ENCODE measurements at places on chromosomes 7 and 10. TPM values are rescaled to one million over a fixed set of nuclear protein-coding genes. Genes with fewer than 3 reads are reported as not detected.

GRCh38 chr10:26797340-26797739 is 63.4 kb downstream of the ABI1 start:
- no peak for DNase-seq

DNA sequence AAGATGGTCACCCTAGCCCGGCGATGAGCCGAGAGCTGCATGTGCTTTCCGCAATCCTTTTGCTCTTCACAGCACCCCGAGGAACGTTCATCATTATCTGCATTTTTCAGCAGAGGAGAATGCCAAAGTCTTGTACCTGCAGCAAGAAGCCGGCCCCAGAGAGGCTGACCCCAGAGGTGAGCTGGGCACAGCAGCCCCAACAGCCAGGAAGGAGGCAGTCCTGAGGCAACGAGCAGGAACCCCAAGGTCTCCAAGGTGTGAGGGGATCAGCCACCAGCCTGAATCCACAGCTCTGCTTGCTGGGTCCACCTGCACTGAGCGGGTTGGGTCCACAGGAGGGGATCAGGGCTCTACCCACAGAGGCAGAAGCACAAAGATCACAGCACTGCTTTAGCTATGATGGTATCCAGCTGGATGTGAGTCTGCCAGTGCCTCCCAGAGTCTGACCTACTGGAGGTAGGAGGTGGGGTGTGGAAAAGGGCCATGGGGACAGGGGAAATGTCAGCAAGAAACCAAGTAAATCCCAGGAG is 16.8 kb upstream of the GDF10 start:
- no peak for DNase-seq

NPSR1 gene
- not detected for total RNA-seq

SPACDR gene
- total RNA-seq = 1.0 TPM

GRCh38 chr7:100942045-100942774 is 7.1 kb upstream of the MUC3A start:
- no peak for DNase-seq

DNA sequence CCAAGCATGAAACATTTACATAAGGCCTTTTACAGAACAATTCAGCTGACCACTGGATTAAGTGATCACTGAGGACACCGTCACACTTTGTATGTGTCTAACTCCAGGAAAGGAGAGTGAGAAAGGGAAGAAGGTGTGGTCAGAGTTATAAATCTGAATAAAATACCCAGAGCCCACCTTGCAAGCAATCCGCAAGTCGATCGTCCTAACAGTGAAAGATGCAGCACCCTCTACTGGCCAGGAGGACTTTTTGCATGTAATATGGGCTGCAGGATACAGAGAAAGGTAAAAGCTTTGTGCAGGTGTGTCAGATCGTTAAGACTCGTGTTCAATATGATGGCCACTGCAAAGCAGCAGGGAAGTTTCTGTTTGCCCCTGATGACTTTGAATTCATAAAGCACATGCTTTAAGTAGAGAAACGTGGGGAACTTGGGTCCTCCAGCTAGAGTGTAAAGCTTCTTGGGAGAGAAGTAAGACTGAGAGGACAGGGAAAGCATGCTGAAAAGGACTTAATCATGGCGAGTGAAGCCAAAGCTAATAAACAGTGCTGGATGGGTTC is 68.5 kb upstream of the BMPER start:
- DNase-seq = peak; percentile 58

DNA sequence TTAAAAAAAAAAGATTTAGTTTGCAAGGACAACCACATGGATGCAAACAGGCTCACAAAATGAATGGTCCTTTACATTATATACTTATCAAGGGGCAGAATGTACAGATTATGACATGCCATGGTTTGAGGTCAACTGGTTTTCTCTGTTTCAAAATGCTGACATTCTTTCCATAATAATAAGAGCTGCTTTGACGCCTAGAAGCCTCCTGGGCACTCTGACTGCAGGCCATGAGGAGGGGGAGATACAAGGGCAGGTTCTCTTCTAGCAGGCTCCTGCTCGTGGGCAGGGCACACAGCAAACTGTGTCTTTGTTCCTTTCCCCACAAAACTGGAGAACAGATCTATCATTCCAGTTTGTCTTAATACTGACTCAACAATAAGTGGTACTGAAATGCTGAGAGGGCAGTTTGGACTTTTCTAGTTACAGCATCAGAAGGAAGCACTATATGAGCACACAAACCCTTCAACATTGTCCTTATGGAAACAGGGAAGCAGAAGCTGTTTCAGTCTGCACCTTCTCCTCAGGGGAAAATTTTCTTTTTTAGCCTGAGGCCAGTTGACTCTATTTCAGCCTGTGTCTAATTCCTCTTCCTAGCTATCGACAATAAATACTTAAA is 314.9 kb upstream of the AOAH start:
- no peak for DNase-seq

DNA sequence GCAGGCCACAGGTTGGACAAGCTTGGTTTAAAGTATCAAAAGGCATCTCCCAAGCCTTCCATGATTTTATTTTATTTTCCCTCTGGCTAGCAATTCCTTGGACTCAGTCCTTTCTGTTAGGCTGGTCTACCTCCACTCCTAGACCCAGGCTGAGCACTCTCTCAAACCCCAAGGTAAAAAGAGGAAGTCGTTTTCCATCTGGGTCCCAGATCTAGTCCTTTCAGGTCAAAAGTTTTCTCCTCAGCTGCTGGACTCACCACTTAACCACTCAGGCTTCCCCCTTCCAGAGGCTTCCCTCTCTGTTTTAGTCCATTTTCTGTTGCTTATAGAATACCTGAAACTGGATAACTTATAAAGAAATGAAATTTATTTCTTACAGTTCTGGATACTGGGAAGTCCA is 252.3 kb upstream of the MKLN1 start:
- DNase-seq = no peak

TMEM225B gene
- 1.6 TPM for total RNA-seq

RAB19 gene
- total RNA-seq = not detected

DNA sequence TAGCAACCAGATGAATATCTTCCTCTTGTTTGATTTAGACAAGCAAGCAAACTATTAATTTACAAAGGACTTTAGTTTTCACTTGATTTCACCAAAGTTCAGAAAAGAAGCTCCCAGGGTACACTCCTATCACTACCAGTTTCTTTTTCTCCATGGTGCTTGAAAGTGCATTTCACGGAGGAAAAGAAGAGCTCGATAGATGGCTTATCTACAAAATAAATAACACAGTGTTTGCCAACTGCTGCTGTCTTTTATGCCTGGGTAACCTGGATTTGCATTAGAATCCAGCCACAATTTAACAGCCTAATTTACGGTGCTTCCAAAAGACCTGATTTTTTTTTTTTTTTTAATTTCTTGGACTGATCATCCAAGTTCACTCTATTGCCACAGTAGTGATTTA is 275.7 kb downstream of the GPR37 start:
- no peak for DNase-seq

METTL27 gene
- total RNA-seq = 0.48 TPM

DNA sequence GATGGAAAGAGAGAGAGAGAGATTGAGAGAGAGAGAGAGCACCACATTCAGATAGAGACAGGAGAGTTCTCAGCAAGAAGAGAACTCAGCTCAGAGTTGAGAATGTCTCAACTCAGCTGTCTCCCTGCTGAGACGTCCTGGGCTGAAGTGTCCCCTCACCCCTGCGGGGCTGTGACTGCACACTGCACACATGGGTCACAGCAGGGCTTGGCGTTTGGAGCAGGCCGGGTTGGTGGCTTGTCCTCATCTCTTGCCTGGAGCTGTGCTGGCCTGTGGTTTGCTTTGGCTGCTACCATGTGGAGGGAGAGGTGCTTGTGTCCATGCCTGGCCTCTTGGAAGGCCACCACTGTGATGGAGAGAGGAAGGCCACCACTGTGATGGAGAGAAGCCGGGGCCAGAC is 167.9 kb downstream of the RNF216 start:
- DNase-seq = no peak

GRCh38 chr7:111320133-111320532 is 229.2 kb downstream of the LRRN3 start:
- DNase-seq = no peak

- no peak for DNase-seq
Measured at GRCh38 chr10:119129721-119130120, 25.8 kb downstream of the DENND10 start.

DNA sequence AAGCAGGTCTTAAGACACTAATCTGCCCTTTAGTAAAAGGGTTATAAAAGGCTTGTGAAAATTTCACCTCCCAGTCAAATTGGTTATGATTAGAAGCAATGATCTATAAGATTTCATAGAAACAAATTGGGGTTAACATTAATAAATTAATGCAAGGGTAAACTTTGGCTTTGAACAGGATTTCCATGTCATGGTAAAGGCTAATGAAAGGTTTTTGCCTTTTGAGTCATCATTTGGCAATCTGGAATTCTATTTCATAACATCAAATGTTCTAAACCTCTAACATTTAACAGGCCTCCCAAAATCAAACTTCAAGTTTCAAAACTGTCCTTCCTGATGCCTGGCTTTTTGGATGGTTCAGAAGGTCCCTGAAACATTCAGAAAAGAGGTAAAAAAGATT is 62.4 kb downstream of the COA1 start:
- DNase-seq = no peak

- no peak for DNase-seq
Measured at GRCh38 chr7:139893461-139893860, 64.4 kb downstream of the TBXAS1 start.

DNA sequence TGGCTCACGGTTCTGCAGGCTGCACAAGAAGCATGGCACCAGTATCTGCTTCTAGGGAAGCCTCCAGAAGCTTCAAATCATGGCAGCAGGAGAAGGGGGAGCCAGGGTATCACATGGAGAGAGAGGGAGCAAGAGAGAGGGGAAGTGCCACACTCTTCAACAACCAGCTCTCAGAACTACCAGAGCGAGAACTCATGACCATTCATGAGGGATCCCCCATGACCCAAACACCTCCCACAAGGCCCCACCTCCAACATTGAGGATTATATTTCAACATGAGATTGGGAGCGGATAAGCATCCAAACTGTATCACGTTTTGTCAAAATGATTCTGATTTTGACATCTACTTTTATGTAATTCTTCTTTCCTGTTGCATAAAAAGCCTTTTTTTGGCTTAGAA is 38.5 kb downstream of the CREM start:
- DNase-seq = no peak

DNA sequence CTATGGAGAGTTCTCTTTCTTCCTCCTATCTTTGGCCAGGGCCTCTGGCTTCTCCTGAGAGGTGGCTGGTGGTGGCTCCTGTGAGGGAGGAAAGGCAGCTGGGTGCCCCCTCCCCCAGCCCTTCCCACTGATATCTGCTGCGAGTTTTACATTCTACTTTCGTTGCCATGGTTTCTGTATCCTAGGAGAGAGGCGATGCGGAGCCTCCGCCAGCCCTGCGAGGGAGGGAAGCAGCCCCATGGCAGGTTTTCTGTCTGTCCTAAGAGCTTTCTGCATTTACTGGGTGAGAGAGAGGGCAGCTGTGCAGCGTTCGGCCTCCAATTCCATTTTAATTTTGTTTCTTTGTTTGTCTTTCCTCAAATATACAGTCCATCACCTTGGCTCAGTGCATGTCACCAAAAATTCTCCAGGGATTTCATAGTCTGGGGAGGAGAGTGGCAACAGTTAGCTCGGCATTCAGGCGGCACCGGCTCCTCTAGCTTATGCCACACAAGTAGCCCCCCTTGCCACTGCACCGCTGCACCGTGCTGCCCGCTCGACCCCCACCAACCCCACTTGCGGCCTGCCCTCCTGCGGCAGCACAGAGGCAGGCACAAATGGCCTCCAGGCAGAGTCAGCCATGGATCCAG is 20.4 kb downstream of the DNAJB12 start:
- peak; percentile 50 for DNase-seq

- peak; percentile 63 for DNase-seq
Measured at GRCh38 chr10:118958984-118959925, 70.3 kb upstream of the NANOS1 start.

DNA sequence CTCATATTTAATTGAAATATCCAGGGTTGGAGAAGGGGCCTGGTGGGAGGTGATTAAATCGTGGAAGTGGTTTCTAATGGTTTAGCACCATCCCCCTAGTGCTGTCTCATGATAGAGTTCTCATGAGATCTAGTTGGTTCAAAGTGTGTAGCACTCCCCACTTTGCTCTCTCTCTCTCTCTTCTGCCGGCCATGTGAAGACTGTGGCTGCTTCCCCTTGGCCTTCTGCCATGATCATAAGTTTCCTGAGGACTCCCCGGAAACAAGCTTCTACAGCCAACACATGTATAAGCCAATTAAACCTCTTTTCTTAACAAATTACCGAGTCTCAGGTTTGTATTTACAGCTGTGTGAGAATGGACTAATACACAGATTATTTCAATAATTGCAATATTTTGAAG is 305.8 kb upstream of the KCND2 start:
- no peak for DNase-seq

TEX36 gene
- total RNA-seq = not detected

DNA sequence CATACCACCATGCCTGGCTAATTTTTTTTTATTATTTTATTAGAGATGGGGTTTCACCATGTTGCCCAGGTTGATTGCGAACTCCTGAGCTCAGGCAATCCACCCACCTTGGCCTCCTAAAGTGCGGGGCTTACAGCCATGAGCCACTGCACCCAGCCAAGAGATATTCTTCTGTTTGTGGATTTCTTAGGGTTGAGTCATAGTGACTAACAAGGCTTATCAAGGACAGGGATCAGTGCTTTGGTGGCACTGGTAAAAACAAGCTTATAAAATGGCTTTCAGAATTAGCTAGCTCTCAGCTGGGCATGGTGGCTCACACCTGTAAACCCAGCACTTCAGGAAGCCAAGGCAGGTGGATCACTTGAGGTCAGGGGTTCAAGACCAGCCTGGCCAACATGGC is 122.4 kb downstream of the ZNF248 start:
- peak; percentile 64 for DNase-seq

EBLN1 gene
- not detected for total RNA-seq

DNA sequence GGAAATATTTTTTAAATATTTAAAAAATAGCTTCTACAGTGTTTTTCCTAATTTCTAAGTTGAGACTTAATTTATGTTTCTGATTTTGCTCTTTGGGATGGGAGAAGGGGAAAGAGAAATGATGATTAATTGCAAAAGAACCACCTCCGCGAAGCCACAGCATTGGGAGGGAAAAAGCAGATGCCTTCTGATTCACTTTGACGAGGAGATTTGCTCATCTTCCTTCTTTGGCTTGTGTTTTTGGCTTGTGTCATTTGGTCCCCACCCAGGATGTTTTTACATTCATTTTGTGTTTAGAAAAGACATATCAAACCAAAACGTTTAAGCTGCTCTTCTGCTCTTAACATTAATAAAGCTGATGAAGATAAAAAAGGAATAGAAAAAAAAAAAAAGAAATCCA is 121.7 kb downstream of the MACC1 start:
- no peak for DNase-seq

- peak; percentile 87 for DNase-seq
Measured at GRCh38 chr7:131231381-131232220, 96.1 kb upstream of the MKLN1 start.

DNA sequence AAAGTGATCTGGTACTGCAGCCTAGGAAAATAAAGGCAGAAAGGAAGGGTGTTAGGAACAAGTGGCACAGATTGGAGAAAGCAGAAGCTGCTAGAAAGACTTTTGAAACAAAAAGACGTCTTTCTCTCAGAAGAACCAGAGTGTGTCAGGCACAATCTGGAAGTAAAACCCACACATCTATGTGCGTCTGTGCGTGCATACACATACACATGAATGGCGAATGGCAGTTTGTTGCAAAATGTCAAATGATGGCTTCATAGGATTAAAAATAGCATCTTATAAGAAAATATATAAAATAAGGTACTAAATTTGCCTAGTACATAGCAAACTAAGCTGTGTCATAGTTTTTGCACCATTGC is 246.3 kb downstream of the CDK14 start:
- DNase-seq = no peak

CFAP43 gene
- 0.27 TPM for total RNA-seq

SGCE gene
- 120 TPM for total RNA-seq

- no peak for DNase-seq
Measured at GRCh38 chr7:16669581-16669980, 23.6 kb downstream of the BZW2 start.

Measured in H4 (cell line).